ENCODE measurements at places on chromosomes 5 and 9.

GRCh38 chr9:16846367-16846766 is 24.1 kb downstream of the BNC2 start:
- no peak for DNase-seq

DNA sequence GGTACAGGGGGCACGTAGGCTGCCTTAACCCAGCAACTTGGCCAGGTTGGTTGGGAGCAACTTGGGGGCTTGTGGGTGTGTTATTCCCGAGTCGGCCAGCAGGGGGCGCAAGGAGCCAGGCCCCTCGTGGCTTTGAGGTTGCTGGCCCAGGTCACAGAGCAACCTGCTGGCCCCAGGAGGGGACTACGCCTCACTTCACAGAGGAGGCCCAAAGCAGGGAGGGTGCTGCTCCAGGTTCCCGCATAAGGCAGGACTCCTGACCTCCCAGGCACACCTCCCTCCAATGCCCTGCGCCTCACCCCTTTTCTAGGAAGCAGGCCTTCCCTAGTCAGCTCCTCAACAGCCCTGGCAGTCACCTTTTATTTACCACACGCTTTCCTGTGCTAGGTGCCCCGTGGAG is 18.1 kb downstream of the KYAT1 start:
- DNase-seq: peak; percentile 80

DNA sequence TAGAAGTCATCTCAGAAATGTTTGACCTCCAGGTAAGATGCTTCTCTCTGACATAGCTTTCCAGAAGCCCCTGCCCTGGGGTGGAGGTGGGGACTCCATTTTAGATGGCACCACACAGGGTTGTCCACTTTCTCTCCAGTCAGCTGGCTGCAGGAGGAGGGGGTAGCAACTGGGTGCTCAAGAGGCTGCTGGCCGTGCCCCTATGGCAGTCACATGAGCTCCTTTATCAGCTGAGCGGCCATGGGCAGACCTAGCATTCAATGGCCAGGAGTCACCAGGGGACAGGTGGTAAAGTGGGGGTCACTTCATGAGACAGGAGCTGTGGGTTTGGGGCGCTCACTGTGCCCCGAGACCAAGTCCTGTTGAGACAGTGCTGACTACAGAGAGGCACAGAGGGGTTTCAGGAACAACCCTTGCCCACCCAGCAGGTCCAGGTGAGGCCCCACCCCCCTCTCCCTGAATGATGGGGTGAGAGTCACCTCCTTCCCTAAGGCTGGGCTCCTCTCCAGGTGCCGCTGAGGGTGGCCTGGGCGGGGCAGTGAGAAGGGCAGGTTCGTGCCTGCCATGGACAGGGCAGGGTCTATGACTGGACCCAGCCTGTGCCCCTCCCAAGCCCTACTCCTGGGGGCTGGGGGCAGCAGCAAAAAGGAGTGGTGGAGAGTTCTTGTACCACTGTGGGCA is 642 bp downstream of the CSF2 start:
- no peak for DNase-seq

GRCh38 chr9:36317766-36318165 is 59.5 kb upstream of the GNE start:
- no peak for DNase-seq

DNA sequence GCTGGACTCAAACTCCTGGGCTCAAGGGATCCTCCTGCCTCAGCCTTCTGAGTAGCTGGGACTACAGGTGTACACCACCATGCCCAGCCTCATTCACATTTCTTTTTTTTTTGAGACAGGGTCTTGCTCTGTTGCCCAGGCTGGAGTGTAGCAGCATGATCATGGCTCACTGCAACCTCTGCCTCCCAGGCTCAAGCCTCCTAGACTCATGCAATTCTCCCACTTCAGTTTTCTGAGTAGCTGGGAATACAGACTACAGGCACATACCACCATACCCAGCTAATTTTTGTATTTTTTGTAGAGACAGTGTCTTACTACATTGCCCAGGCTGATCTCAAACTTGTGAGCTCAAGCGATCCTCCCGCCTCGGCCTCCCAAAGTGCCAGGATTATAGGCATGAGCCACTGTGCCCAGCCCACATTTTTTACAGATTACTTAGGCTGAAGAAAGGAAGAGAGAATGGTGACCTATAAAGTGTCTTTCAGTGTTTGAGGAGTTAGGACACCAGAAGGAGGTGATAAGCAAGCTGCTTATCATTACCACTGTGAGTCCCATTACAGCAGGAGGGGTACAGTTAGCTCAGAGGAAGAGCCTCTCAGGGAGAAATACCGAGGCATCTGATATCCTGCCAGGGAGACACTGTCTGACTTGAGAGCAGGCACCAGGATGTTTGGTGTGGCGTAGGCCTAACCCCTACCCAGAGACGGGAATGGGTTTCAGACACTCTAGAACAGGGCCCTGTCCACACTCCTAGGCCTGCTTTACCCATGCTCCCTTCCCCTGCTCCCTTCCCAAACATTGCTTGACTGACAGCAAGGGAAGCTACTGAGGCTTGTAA is 9.7 kb downstream of the FAXDC2 start:
- no peak for DNase-seq

- no peak for DNase-seq
These were observed 790.1 kb downstream of the EFNA5 start for GRCh38 chr5:106880656-106881055.

DNA sequence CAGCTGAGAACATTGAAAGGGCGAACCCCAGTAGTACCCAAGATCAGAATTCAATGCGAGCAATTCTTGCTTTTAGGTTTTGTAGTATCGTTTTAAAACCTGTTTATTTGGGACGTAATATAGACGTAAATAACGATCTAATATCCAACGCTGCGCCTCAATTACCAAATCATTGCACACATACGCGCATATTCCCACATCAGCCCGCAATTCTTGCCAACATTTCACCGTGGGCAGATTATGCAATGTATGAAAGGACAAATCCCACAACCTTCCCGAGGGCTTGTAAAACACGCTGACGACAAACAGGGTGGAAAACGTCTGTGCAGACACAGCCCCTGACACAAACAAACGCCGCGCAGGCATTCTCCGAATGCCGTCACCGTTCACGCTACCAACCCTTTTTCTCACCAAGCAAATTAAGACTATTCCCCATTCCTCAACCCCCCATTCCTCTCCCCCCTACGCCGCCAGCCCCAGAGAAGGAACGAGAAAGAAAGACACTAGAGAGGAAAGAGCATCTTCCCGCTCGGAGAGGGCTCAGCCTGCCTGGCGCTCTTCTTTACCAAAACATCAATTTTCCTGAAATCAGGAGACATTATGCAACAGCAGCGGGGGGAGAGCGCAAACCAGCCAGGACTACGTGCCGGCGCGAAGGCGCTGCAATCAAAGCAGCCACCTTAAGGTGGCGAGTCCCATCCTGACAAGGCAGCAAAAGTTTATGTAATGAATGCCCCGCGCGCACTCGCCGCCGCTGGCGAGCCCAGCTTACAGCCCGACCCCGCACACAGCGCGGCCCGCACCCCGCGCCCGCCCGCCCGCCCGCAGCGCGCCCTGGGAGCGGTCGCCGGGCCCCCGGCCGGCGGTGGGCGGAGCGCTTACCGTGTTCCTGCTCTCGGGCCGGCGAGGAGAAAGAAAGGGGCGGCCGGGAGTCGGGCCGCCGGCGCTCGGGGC is 597 bp downstream of the NFIL3 start:
- no peak for DNase-seq

GRCh38 chr5:138603249-138603920 is 28.2 kb upstream of the HSPA9 start:
- DNase-seq: no peak

GRCh38 chr5:142874540-142874939 is 104.4 kb downstream of the ARHGAP26 start:
- DNase-seq: no peak

- DNase-seq: no peak
These were observed 150.3 kb downstream of the CDH18 start for GRCh38 chr5:19837536-19838174.

GRCh38 chr5:52013523-52013922 is 630.3 kb downstream of the ISL1 start:
- DNase-seq: no peak

DNA sequence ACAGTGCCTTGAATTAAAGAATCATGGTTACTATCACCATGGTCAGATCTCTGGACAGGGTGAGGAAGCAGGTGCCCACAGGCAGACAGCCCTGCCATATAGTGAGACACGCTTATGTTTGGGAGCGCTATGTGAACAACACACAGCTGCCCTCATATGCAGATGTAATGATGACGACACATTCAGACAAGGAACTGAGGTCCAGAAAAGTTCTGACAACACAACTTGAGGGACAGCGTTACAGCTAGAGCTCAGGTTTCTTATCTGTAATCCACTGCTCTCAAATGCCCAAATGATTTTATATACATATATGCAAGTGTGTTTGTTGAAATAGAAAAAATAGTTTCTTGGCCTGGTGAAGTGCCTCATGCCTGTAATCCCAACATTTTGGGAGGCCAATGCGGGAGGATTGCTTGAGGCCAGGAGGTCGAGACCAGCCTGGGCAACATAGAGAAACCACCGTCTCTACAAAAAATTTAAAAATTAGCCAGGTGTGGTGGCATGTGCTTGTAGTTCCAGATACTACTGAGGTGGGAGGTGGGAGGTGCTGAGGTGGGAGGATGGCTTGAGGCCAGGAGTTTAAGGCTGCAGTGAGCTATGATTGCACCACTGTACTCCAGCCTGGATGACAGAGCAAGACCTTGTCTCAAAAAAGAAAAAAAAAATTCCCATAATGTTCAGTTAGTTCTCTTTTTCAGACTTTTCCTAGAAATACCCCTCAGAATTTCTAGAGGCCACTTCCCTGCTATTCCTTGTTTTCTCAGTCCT is 423.2 kb downstream of the RAB3C start:
- no peak for DNase-seq

GRCh38 chr9:131658377-131659129 is 81.3 kb downstream of the RAPGEF1 start:
- no peak for DNase-seq

DNA sequence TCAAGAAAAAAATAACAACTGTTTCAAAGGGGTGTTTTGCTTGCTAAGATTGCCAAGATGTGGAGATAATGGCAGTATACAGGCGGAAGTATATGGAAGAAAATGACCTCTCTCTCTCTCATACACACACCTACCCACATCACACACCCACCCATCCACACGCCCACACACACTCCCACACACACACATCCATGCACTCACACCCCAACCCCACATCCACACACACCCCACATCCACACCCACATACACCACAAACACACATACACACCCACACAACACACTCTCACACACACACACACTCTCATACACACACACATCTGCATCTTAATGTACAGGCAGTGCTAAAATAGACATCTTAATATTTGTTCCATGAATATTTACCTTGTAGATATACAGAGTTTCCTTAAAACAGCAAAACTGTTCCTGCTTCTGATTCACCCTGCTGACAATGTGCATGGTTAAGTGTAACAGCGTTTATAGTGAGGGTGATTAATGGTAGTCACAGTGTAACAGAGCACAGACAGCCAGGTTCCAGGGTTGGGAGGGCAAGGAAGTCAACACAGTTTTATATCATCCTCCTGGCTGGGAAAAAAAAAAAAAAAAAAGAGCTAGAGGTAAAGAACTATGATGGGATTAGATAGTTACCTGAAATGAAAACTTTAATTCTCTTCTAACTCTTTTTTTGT is 8.3 kb downstream of the BHMT2 start:
- DNase-seq: no peak

- no peak for DNase-seq
These were observed 100.1 kb downstream of the GIN1 start for GRCh38 chr5:103019804-103020203.

DNA sequence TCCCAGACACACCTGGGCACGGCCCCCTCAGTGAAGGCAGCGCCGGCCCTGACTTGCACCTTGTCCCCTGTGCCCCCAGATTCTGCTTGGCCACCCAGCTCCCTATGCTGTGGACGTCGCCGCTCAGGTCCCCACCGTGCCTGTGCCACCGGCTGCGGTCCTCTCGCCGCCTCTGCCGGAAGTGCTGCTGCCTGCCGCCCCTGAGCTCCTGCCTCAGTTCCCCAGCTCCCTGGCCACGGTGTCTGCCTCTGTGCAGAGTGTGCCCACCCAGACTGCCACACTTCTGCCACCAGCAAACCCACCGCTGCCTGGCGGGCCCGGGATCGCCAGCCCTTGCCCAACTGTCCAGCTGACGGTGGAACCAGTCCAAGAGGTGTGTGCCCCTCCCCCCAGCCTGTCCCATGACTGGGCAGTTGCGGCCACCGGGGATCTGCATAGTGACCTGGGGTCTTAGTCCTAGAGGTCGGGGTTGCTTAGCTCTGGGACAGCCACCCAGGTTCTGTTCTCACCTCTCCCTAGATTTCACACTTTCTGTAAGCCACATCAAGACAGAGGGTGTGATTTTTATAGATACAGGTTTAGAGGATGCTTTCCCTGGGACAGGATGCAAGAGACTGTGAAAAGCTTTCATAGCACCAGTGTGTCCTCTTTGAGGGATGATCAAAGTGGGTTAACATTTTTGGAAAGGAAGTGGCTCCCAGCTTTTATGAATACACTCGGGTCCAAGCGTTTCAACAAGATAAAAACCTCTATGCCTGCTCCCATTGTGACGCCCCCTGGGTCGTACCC is 78.0 kb downstream of the WNK2 start:
- no peak for DNase-seq

DNA sequence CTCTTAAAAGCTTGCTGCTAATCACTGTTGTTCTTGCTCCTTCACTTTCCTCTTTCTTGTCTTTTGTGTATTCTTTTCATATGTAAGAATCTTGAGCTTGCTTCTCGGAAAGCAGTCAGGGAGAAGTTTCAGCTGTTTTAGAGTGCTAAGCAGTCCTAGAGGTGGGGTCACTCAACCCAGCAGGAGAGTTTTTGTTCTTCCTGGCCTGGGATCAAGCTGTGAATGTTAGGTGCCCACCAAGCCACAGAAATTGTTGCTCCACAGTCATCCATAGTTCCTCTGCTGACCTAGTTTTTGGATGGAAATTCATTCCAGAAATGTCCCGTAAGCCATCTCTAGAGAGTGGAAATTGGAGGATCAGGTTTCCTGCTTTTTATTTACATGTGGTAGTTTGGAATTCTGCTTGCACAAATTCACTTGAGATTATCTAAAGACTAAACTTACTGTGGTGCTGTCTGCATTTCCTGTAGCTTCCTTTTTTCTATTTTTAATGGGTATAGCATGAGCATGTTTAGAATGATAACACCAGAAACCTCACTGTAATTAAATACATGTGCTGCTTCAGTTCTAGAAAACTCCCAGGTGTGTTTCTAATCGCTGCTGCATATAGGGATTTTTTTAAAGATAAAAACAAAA is 108.7 kb downstream of the MAST4 start:
- DNase-seq: no peak
